Endodermal cell (in vitro differentiated cells): ENCODE measurements at places on chromosomes 7 and 10. TPM values are rescaled to one million over a fixed set of nuclear protein-coding genes. Genes with fewer than 3 reads are reported as not detected.

CYP2C19 gene
- 0.22 TPM in 1 of 2 replicates, not detected in the other for total RNA-seq

HMX3 gene
- total RNA-seq = not detected in 3 replicates

DOCK1 gene
- 56.4 to 73.4 TPM (median 72.4 TPM) in 3 replicates for total RNA-seq

- DNase-seq = no peak
- H3K27ac ChIP-seq = no peak overlapping the region
- peaks cover 10% of the 10 kb centered on the region for H3K27me3 ChIP-seq
- H3K4me1 ChIP-seq = no peaks in the 10 kb centered on the region
- H3K36me3 ChIP-seq = no peaks in the 10 kb centered on the region
Measured at GRCh38 chr10:120970595-120971529, 119.7 kb downstream of the WDR11 start.

DNA sequence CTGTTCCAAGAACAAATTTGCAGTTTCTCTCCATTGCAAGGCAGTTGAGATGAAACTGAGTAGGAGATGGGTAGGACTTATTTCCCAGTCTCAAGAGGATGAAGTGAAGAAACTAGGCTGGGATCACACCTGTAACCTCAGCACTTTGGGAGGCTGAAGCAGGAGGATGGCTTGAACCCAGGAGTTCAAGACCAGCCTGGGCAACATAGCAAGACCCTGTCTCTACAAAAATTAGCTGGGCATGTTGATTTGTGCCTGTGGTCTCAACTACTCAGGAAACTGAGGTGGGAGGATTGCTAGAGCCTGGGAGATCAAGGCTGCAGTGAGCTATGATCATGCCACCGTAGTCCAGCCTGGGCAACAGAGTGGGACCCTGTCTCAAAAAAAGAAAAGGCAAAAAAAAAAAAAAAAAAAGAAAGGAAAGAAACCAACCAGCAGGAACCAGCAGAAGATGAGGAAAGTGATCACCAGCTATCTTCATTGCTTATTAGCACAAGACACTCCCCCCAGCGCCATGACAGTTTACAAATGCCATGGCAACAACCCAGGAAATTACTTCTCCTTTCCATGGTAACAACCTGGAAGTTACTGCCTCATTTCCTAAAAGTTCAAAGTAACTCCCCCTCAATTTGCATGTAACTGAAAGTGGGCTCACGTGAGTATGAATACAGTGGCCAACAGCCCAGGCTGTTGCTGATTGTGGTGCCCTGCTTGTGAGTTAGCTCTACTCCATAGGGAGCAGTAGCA is 18.3 kb upstream of the ST8SIA6 start:
- H3K27ac ChIP-seq = no peak overlapping the region
- H3K36me3 ChIP-seq = no peaks in the 10 kb centered on the region
- no peaks in the 10 kb centered on the region for H3K27me3 ChIP-seq
- no peaks in the 10 kb centered on the region for H3K4me1 ChIP-seq

DNA sequence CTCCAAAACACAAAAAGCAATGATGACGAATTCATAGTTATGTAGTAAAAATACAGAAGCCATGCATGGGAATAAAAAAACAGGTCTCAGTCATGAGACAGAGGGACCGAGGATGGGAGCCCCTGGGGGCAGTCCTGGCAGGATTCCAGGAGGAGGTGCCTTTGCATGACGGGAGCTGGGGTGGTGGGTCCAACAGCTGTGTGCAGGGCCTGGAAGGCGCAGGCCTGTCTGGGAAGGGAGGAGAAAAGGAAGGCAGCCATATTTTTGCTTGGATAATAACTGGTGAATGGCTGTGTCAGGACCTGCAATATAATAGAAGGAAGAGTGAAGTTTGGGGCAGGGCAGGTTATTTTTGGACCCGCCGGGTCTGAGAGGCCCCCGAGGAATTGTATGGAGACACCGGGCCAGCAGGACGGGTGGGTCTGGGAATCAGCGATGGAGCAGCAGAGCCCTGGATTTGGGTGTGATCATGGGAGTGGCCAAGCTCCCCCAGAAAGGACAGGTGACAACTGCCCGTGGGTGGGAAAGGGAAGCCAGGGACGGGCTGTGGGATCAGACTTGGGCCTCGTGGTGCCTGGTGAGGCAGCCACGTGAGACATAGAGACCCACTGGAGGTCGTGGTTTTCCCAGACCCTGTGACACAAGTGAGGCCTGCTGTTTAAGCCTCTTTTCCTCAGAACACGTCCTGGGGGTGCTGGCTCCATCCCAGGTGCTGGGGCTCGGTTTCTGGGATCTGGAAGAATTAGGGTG is 2.9 kb upstream of the JAKMIP3 start:
- H3K27me3 ChIP-seq = no peaks in the 10 kb centered on the region
- no peaks in the 10 kb centered on the region for H3K4me1 ChIP-seq
- H3K4me3 ChIP-seq = no peak overlapping the region
- DNase-seq = no peak

DNA sequence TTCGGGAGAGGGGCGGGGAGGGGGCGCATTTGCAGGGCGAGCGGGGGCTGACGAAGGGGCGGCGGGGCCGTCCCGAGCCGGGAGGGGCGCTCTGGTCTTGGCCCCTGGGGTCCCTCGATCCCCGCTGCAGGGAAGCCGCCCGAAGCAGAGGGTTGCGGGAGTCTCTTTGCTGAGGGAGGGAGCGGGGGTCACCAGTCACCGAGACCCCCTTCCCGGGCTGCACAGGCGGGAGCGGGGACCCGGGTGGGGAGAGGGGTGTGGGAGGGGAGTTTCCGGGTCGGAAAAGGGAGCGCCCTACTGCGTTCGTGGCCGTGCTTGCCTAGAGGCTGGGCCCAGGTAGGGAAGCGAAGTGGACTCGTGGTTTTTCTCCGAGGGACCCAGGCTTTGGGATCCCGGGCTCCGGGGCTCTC is 422 bp downstream of the AP1S1 start:
- DNase-seq = no peak
- no peaks in the 10 kb centered on the region for H3K27me3 ChIP-seq
- H3K4me1 ChIP-seq = no peaks in the 10 kb centered on the region

DNA sequence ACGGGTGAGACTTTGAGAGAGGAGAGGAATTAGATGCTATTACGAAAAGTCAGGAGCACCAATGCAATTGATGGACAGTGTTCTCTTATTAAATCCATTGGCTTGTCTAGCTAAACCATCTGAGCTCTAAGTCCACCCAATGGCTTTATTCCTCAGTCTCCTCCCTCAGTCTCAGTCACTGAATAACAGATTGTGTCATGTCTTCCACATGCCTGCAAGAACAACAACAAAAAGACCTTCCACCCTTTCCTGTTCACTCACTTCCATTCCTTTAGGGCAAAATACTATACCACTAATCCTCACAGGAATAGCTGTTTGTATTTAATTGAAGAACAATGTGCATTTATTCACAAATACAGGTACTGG is 154.8 kb upstream of the LAMB4 start:
- peaks cover 3% of the 10 kb centered on the region for H3K4me1 ChIP-seq
- H3K27me3 ChIP-seq = no peaks in the 10 kb centered on the region
- H3K4me3 ChIP-seq = no peak overlapping the region
- no peaks in the 10 kb centered on the region for H3K36me3 ChIP-seq

DNA sequence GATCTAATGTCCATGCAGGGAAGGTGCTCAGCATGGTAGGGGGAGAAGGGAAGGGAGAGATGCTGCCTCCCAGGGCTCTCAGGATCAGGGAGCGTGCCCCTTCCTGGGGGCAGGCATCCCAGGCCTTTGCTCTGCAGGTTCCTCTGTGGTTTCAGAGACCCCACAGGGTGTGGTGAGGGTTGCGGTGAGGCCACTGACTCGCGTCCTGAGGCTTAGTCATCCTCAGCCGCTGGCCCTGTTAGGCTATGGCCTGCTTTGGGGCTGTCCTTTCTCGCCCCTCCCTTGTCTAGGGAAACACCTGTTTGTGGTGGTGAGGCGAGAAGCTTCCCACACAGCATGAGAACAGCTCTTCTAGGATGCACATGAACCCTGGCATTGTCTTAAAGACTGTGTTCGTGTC is 558.3 kb upstream of the FOXK1 start:
- no peak for DNase-seq
- no peak overlapping the region for H3K4me3 ChIP-seq
- no peaks in the 10 kb centered on the region for H3K27me3 ChIP-seq
- no peaks in the 10 kb centered on the region for H3K4me1 ChIP-seq

CPXM2 gene
- 1.2 to 1.9 TPM (median 1.7 TPM) in 3 replicates for total RNA-seq

GRCh38 chr10:110759523-110759922 is 112.2 kb upstream of the PDCD4 start:
- H3K4me3 ChIP-seq = no peak overlapping the region
- no peak for DNase-seq
- no peak overlapping the region for H3K27ac ChIP-seq
- H3K36me3 ChIP-seq = no peaks in the 10 kb centered on the region
- no peaks in the 10 kb centered on the region for H3K4me1 ChIP-seq
- H3K27me3 ChIP-seq = no peaks in the 10 kb centered on the region

- H3K27me3 ChIP-seq = no peaks in the 10 kb centered on the region
- peak overlapping the region; percentile 12 for H3K27ac ChIP-seq
- H3K4me1 ChIP-seq = no peaks in the 10 kb centered on the region
- no peak overlapping the region for H3K4me3 ChIP-seq
- H3K36me3 ChIP-seq = peaks cover 77% of the 10 kb centered on the region
Measured at GRCh38 chr7:16698200-16698905, 52.4 kb downstream of the BZW2 start.

TMEM72 gene
- not detected in 2 replicates for total RNA-seq

DNA sequence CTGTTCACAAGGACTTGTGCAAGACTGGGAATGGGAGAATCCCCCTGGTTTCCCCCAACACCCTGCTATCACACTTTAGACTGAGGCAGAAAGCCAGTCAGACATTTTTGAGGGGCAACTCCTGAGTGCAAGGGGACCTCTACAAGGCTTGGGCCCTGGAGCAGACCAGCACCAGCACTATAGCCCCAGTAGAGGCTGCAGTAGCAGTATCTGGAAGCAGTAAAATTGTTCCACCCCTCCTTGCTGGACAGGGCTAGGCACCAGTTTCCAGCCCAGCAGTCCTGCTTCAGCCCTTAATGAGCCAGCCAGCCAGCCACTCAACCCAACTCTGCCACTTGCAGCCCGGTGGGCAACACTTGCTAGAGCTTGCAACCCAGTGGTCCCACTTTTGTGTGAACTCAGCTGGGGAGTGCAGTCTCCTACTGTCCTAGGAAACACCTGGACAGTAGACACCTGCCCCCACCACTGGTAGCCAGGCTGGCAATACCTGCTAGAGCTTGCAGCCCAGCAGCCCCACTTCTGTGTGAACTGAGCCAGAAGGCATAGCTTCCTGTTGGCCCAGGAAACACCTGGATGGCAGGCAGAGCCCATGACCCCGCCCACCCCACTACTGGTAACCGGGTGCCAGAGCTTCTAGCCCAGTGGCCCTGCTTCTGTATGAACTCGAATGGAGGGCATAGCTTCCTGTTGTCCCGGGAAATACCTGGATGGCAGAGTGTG is 65.0 kb downstream of the FBXL13 start:
- H3K4me1 ChIP-seq = no peaks in the 10 kb centered on the region
- no peaks in the 10 kb centered on the region for H3K36me3 ChIP-seq
- H3K27ac ChIP-seq = no peak overlapping the region
- H3K4me3 ChIP-seq = no peak overlapping the region
- no peak for DNase-seq

DNA sequence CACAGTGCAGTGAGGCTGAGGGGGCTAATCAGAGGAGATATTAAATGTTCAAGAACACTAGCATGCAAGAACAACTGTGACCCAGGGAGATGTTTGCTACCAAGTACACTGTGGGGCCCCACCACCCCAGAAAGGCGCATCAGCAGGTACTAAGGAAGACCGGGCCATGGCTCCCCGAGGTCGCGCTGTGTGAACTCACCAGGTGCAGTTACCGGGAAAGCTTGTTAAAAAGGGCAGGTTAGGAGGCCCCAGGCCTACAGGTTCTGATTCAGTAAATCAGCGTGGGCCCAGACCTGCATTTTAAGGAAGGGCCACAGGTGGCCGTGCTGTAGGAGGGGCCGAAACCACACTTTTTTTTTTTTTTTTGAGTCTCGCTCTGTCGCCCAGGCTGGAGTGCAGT is 54.6 kb downstream of the TMEM209 start:
- H3K4me3 ChIP-seq = no peak overlapping the region
- H3K36me3 ChIP-seq = no peaks in the 10 kb centered on the region
- no peaks in the 10 kb centered on the region for H3K27me3 ChIP-seq
- peak; percentile 60 for DNase-seq
- no peak overlapping the region for H3K27ac ChIP-seq

DNA sequence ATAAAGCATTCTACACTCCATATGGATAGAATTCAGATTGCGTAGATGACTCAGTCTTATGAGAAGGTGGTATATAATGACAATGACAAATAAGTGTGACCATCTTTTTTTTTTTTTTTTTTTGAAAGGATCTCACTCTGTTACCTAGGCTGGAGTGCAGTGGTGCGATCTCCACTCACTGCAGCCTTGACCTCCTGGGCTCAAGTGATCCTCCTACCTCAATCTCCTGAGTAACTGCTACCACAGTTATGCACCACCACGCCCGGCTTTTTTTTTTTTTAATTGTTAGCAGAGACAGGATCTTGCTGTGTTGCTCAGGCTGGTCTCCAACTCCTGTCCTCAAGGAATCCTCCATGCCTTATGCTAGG is 43.2 kb upstream of the NRP1 start:
- no peaks in the 10 kb centered on the region for H3K36me3 ChIP-seq
- H3K27me3 ChIP-seq = no peaks in the 10 kb centered on the region
- no peaks in the 10 kb centered on the region for H3K4me1 ChIP-seq
- DNase-seq = no peak
- H3K27ac ChIP-seq = no peak overlapping the region

GRCh38 chr7:110001254-110001938 is 1089.5 kb upstream of the LRRN3 start:
- no peaks in the 10 kb centered on the region for H3K27me3 ChIP-seq
- H3K4me3 ChIP-seq = no peak overlapping the region
- H3K36me3 ChIP-seq = no peaks in the 10 kb centered on the region
- DNase-seq = no peak
- no peak overlapping the region for H3K27ac ChIP-seq

PDE6C gene
- total RNA-seq = not detected in 3 replicates

DNA sequence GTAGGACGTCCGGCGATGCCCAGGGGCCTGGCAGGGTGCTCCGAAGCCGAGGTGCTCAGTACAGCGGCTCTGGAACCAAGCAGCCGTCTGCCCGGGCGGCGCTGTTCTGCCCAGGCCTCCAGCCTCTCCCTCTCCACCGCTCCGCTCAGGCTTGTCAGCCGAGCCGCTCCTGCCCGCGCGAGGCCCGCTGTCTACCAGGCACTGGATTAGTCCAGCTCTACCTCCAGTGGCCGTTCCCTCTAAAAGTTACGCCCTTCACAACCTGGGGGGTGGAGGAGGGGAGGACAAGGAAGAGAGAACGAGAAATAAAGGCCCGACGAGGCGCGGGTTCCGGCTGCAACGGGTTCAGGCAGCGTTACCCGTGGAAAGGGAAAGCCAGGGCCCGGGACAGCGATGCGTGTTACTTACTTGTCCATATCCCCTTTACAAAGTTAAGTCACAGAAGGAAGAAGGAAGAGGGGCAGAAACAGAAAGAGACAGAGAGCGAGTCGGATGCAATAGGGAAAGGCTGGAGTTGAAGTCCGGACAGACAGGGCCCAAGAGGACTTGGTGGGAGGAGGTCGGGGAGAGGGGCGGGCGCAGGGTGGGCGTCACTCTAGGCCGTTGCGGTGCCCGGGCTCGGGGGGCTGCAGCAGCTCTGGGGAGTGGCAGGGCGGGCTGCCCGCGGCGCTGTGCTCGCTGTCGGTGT is 2.8 kb downstream of the SP8 start:
- H3K27me3 ChIP-seq = peaks cover 22% of the 10 kb centered on the region
- H3K27ac ChIP-seq = no peak overlapping the region
- H3K4me3 ChIP-seq = peak overlapping the region; percentile 83
- peak; percentile 88 for DNase-seq

- no peak overlapping the region for H3K27ac ChIP-seq
- no peaks in the 10 kb centered on the region for H3K36me3 ChIP-seq
- H3K4me3 ChIP-seq = no peak overlapping the region
- H3K27me3 ChIP-seq = peaks cover 7% of the 10 kb centered on the region
Measured at GRCh38 chr10:48309711-48310226, 3.3 kb downstream of the MAPK8 start.

GRCh38 chr10:60212195-60212594 is 177.5 kb downstream of the ANK3 start:
- DNase-seq = no peak
- H3K4me1 ChIP-seq = no peaks in the 10 kb centered on the region
- no peak overlapping the region for H3K27ac ChIP-seq
- no peaks in the 10 kb centered on the region for H3K36me3 ChIP-seq
